ENCODE measurements at places on chromosomes 6 and 20. TPM values are rescaled to one million over a fixed set of nuclear protein-coding genes. Genes with fewer than 3 reads are reported as not detected.

The TFAP2D gene
- total RNA-seq, result not detected

DNA sequence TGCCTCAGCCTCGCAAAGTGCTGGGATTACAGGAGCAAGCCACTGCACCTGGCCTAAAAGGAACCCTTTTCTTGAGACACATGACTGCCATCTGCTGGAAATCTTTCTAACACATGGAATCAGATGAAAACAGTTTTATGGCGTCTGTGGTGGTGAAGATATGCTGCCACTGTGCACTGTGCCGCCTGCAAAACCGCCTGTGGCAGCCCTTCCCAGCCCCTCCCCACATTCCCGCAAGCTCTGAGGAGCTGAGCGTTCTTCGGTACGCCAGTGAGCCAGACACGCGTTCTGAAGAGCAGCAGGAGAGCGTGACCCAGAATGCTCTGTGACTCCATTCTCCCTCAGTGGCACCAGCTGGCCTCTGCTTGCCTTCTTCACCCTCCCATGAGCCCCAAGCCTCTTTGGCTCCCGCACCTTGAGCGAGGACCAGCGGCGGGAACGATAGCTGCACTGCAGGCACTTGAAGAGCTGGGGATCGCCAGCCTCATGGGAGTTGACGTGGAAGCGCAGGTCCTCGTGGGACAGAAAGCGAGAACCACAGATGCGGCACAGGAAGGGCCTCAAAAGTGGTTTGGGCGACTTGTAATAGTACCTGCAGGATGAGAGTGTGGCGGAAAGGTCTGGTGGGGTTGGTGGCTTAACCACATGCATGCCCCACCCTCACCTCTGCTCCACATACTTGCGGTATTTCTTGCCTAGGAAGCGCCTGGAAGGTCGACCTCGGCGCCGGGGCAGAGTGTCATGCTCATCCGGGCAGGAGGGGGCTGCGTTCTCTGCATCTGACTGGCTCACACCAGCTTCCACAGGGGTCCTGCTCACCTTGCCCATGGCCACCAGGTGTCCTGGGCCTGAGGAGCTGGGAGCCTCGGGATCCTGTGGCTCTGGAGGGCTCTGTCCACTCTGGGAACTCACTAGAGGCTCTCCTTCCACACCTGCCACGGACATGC, 8.7 kb downstream of the ZNF335 start:
- DNase-seq, result no peak

DNA sequence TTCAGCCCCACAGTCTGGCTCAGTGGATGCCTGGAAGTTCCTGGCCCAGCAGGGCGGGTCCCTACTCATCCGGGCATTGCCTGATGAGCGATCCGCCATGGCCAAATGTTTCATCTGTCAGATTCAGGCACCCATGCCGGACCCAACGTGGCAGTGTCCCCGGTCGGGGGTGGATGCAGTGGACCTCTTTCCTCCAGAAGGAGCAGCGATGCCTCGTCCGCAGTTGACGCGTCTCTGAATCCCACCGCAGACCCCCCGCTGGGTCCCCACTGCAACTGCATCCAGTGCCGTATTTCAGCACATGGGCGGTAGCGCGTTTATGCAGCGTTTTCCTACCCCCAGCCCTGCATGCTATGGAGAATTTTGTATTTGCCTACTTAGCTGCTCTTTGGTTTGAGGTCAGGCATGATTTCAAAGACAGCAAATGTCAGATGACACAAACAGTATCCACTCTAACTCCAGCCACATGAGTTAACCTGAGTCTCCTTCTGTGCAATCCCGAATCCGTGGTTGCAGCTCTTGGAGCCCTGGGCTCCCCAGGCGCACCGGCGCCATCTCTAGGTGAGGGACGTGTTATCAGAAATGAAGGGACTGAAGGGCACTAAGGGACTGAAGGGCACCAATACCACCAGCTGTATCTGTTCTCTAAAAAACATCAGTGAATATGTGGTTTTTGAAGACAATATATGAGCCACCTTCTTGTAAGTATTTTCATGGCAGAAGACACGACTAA, 72.6 kb upstream of the THBS2 start:
- DNase-seq, result no peak

The FAM184A gene
- 3.9 TPM for total RNA-seq

The ENPP4 gene
- total RNA-seq, result 20.2 TPM

- DNase-seq, result no peak
These were observed 123.8 kb upstream of the QKI start for GRCh38 chr6:163290545-163291274.

DNA sequence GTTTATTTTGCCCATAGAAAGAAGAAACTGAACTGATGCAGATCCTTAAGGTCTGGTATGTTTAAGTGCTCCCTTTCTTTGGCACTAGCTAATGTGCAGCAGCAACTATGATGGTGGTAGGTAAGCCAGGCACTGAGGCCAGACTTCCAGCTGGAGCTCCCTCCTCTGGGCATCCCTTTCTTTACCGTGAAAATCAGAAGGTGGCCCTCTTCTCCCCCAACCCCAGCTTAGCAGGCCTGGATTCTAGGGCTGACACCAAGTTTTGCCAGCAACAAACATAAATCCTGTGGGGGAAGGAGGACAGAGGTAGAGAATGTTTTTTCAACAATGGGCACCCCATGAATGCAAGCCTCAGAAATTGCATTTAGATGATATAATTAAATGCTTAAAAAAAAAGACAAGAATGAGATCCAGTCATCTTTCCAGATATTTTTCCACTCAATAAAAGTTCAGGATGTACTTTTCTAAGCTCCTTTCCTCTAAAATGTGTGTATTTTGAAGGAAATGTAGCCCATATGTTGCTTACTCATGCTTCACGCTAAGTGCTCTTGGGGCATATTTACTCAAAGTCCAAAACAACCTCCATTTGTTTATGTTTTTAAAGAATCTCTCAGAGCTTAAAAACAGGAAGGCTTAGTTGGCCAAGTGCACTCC, 123.9 kb upstream of the NXT1 start:
- DNase-seq, result no peak

DNA sequence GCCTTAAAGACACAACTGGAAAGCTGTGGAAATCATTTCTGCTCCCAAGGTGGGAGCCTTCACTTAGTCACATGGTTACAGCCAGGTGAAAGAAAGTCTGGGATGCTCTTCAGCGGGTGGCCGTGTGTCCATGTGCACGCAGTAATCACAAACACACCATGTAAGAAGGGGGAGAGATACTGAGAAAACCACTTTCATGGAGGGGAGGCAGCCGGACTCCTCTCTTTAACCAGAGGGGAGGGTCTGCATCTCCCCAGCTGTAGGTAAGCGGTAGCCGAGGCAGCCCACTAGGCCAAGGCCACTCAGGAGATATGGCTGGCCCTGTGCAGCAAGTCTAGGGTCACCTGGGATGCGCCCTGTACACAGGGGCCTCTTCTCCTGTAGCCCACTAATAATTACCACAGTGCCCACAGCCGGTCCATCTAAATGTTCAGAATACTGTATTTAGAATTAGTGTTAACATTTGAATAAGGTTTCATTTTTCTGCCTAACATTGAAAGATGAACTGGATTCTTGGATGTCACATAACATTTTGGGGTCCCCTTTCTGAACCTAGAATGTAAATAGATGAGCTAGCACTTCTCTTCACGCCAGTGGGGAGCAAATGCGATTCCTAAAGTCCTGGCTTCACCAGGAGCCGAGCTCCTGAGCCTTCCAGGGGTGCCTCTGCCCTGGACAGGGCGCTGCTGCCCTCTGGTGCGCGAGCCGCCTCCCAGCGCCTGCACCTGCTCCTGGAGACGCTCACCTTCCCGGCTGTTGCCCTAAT, 15.9 kb downstream of the GPR31 start:
- peak; percentile 42 for DNase-seq

DNA sequence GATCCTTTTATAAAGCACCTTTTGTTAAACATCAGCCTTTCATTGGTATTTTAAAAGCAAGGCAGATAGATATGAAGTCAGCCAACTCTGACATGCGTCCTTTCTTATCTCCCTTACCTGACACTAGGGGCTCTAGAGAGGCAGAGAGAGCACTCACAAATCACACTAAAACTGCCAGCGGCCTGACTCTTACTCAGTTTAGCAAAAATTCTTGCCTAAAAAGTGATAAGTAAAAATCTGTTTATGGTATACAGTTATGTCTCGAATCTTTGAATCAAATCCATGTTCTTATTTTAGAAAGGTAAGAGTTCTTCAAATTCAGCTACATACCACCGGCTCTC, 10.4 kb upstream of the TDRD6 start:
- no peak for DNase-seq

GRCh38 chr6:125753218-125753936, 3.9 kb downstream of the HEY2 start:
- no peak for DNase-seq

The ID4 gene
- total RNA-seq, result 44.0 TPM

DNA sequence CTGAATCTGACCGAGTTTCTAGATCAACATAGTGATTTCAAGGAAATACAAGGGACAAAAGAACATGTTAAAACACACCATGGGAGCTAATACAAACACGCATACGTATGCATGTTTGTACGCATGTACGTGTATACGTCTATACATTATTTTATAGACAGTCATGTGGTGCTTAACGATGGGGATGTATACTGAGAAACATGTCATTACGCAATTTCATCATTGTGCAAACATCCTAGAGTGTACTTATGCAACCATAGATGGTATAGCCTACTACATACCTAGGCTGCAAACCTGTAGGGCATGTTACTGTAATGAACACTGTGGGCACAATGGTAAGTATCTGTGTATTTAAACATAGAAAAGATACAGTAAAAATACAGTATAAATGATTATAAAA, 25.0 kb upstream of the NELFCD start:
- DNase-seq, result no peak

The LHFPL5 gene
- total RNA-seq, result not detected

DNA sequence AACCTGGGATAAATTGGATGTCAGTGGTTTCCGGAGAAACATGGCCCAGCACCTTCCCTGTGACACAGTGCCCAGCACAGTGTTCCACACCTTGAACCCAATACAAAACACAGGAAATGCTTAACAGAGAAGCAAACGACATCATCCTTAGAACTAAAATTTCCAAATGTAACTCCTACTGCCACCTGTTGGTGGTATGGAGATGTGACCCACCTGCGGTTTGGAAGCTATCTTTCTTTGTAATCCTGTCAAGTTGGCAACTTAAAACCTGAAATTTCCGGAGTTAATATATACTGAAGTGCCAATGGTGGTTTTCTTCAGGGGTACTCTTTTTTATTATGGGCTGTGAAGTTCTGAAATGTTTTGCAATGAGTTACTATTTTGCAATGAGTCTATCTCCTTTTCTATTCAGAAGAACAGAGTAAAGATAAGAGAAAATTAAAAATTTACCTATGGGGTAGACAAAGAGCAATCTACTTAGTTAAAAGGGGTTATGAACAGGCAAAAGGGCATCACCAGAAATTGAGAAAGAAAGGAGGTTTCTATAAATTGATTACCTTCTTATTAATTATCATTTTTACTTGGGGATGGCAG, 658.8 kb downstream of the PTPRT start:
- DNase-seq, result no peak

The FGD2 gene
- total RNA-seq, result 15.5 TPM

The ASXL1 gene
- total RNA-seq, result 32.1 TPM

DNA sequence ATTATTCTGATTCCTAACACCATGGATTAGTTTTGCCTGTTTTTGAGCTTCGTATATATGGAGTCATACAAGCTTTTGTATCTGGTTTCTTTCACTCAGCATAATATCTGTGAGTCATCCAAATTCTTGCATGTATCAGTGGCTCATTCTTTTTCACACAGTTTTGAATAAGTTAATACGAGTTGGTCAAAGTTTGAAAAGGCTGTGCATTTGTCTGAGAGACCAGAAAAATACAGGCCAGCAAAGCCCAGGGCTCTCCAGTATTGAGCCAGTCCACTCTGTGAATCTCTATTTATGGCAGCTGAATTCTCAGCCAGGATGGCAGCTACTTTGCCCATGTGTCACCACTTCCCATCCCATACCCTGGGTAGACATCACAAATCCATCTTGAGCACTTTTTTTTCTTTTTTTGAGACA, 7.2 kb upstream of the CHMP4B start:
- DNase-seq, result no peak

DNA sequence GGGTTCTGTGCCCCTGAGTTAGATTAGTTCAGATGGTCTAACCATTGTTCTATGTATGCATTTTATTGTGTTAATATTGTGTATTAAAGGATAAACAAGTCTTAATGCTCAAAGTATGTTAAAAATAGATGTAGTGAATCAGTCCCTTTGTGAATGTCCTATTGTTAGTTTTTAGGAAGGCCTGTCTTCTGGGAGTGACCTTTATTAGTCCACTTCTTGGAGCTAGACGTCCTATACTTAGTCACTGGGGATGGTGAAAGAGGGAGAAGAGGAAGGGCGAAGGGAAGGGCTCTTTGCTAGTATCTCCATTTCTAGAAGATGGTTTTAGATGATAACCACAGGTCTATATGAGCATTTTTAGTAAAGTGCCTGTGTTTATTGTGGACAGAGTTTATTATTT, 12.3 kb upstream of the HMGN4 start:
- DNase-seq, result no peak

The LCA5 gene
- total RNA-seq, result 2.2 TPM

The BTNL2 gene
- not detected for total RNA-seq

GRCh38 chr6:33161354-33162331, 30.6 kb downstream of the COL11A2 start:
- DNase-seq, result peak; percentile 88

DNA sequence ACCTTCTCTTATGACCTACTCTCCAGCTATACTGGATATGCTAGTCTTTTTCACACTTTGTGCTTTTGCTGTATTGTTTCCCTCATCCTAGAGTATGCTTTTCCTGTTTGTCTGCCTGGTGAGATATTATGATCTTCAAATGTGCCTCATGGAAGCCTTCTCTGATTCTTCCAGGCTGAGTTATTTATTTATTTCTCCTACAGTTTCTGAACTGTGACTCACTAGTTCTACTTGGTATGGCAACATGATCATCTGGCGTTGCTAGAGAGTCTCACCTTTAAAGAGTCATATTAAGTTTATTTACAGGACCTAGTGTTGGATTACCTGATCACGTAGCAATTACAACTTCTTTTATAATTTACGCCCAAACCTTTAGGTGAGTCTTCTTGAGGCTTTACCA, 81.2 kb upstream of the HDAC2 start:
- no peak for DNase-seq

- no peak for DNase-seq
These were observed 112.6 kb downstream of the PLCB1 start for GRCh38 chr20:8244637-8245036.

DNA sequence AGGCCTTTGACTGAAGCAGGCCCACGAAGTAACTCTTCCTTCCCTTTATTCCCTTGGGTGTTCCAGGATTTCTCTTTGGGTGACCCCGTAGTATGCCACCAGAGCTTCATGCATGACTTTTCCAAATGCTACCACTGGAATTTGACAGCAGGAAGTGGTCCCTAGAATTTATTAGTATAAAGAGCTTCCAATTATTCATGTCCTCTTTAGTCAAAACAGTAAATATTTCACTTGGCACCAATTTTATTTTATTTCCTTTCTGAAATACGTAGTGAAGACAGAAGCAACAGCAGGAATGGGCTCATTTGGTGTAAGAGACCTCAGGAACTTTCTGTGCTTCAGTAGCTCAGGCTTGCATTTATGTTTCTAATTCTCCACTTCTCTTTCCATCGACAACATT, 151.3 kb downstream of the LCA5 start:
- DNase-seq, result no peak

DNA sequence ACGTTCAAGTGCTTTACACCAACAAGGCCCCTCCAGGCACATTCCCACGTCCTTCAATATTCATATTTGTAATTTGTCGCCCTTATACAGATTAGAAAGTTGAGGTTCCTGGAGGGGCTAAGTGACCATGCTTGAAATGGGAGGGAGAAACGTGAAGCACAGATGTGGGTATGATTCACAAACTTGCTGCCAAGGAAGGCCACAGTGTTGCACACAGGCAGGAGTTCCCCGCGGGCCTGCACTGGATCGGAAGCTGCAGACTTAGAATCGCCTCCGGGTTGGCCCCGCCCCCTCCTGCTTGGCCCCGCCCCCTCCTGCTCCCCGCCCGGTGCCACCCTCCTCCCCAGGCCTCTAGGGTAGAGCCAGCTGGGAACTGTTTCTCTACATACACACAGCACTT, 58.2 kb upstream of the QKI start:
- peak; percentile 75 for DNase-seq
